ENCODE measurements at places on chromosomes 12 and 14.
A peak's percentile ranks its signal among the peaks of the same experiment; 100 is the strongest.

DNA sequence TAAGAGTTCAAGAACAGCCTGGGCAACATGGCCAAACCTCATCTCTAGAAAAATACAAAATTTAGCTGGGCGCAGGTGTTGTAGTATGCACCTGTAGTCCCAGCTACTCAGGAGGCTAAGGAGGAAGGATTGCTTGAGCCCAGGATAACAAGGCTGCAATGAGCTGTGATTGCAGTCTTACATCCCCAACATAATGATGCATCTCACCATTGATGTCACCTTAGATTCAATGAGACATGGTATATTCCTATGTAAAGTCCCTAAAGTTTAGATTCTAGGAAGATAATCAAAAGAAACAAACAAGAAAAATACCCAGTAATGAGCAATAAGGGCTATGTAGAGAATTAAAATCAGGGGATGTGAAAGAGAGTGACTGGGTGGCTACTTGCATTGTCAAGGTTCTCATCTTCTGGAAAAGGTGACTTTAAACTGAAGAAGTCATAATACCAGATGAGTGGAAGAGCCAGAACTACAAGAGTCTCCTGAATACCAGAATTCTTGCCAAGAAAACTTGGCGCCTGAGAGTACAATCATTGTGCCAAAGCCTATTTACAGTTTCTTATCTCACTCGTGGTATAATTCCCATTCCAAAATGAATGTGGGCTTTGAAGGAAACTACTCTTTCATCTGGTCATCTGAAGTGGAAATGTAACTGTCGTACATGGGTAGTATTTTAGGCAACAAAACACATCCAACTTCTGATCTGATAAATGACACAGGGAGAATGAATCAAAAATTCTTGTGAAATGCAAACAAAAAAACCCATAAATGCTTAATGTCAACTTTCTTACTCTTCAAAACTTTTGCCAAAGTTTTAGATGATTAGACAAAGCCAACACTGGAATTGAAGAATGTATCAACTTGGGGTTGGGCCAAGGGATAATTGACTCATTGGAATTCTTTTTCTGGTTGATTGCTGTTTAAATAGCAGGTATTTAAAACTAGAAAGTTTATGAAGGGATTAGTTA, 81.1 kb upstream of the ST8SIA1 start:
- no peak for DNase-seq

- DNase-seq: no peak
Observed at GRCh38 chr12:132238488-132238854, 90.9 kb downstream of the GALNT9 start.

GRCh38 chr12:12822886-12823285, 9.7 kb downstream of the DDX47 start:
- no peak for DNase-seq

DNA sequence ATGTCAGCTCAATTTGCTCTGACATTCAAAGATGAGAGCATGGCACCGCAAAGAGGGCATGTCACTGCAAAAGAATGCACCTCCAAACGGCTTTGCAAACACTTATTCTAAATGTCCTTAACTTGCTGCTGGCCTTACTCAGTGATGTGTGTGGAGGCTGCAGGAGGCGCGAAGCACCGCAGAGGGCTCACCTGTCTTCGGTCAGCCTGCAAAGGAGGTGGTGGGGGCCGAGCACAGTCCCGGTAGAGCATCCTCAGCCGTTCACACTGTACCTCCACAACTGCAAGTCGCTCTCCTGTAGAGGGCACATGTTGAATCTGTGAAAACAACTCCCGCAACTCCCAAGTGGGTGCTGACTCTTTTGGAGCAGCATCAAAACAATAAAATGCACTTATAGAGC, 93.8 kb downstream of the TRAFD1 start:
- peak; percentile 23 for DNase-seq

- peak; percentile 80 for DNase-seq
Observed at GRCh38 chr12:1529862-1530591, 64.4 kb downstream of the FBXL14 start.
